Activated naive CD8-positive, alpha-beta T cell treated with anti-CD3 and anti-CD28 coated beads, Interleukin-2, amount 50 U/mL, for 24 hours (primary cell): ENCODE measurements at places on chromosomes 3 and 15.
A peak's percentile ranks its signal among the peaks of the same experiment; 100 is the strongest.

DNA sequence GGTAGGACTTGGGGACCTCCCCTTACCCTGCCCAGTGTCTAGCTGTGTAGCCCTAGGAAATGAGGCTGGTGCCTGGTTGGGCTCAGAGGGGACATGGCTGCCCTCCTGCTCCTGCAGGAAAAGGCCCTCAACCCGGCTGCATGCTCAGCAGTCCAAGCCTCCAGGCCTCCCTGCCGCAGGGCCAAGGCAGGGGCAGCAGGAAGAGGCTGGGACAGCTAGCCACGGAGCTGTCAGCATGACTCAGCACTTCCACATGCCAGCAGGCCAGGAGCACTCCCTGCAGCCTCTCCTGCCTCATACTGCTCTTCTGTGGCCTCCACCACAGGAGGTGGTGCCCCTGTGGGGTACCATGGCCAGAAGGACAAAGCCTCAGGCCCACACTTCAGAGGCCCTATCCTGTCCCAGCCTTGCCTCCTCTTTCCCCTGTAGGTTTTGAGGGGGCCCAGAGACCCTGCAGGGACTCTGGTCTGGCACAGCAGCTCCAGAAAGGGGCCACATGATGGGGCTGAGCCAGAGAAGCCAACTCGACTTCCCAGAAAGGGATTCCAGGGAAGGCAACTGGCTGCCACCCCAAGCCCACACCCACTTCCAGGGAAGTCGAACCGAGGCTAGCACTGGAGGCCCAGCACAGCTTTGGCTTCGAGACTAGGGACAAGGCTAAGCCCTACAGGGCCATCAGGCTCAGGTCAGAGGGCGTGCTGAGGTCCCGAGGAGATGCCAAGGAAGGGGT, 19.5 kb downstream of the TKT start:
- no peak overlapping the region for H3K4me3 ChIP-seq
- H3K27me3 ChIP-seq = no peaks in the 10 kb centered on the region
- H3K27ac ChIP-seq = peak overlapping the region; percentile 59
- DNase-seq = no peak
- peaks cover 25% of the 10 kb centered on the region for H3K36me3 ChIP-seq
- peaks cover 3% of the 10 kb centered on the region for H3K4me1 ChIP-seq

- no peak overlapping the region for H3K4me3 ChIP-seq
- H3K27me3 ChIP-seq = peaks cover 30% of the 10 kb centered on the region
- H3K36me3 ChIP-seq = no peaks in the 10 kb centered on the region
- H3K4me1 ChIP-seq = no peaks in the 10 kb centered on the region
- no peak for DNase-seq
These were observed 281.0 kb upstream of the NR2E3 start for GRCh38 chr15:71529361-71529760.

DNA sequence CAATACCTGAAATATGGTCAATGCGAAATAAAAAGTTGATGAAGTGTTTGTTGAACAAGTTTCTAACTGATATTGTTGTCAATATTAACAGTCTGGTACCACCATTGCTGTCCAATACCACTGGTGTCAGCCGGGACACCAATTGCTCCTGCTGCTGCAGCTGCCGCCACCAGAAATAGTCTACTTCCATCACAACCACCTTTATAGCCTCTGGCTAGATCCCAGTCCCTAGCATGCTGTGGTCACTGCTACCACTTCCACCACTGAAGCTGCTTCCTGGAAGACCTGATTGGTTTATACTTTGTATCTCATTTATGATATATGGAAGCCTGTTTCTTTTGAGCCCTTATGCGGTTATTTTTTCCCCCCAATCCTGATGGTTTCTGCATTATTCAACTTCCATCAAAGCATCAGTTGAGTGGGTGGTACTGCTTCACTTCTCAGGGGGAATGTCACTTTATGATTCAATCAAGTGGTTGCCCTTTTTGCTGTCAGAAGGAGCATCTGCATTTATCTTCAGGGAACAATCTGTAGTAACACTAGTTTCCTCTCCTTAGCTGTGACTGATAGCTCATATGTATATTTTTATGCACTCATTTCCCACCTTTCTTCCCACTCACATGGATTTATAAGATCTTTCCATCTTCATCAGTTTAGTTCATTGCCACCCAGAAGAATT, 11.7 kb downstream of the LNP1 start:
- H3K4me1 ChIP-seq = peaks cover 3% of the 10 kb centered on the region
- H3K36me3 ChIP-seq = peaks cover 24% of the 10 kb centered on the region
- no peak overlapping the region for H3K4me3 ChIP-seq
- H3K27ac ChIP-seq = no peak overlapping the region
- H3K27me3 ChIP-seq = no peaks in the 10 kb centered on the region
- DNase-seq = no peak

DNA sequence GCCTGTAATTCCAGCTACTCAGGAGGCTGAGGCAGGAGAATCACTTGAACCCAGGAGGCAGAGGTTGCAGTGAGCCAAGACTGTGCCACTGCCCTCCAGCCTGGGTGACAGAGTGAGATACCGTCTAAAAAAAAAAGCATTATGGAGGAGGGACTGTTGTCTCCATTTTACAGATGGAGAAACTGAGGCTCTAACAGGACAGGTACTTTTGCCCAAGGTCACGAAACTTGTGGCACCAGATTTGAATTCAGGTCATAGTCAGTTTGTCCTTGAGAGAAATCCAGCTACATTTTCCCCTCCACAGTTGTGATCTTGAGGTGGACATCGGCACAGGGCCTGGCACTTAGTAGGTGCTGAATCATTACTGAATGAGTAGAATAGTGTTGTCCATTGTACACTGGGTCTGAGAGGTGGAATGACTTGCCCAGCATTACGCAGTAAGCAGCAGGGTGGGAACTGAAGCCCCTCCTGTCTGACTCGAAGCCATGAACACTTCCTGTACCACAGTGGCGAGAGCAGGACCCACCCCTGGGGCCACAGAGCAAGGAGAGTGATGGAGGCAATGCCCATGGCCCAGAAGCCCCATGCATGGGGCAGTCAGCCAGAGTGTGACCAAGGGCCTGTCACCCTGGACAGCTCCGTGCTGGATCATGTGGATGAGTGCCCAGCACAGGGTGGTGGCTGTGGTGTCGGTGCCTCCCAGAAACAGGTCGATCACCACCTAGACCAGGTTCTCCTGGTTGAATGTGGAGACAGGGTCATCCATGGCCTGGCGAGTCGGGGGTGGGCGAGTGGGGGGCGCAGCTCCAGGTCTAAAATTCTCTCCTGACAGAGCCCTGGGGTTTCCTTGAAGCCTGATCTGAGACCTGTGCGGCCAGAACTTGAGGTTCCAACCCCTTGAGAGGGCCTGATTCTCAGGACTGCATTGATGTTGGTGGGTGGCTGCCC, 20.4 kb upstream of the PARL start:
- H3K4me3 ChIP-seq = no peak overlapping the region
- H3K4me1 ChIP-seq = no peaks in the 10 kb centered on the region
- H3K27ac ChIP-seq = no peak overlapping the region
- peaks cover 2% of the 10 kb centered on the region for H3K36me3 ChIP-seq

DNA sequence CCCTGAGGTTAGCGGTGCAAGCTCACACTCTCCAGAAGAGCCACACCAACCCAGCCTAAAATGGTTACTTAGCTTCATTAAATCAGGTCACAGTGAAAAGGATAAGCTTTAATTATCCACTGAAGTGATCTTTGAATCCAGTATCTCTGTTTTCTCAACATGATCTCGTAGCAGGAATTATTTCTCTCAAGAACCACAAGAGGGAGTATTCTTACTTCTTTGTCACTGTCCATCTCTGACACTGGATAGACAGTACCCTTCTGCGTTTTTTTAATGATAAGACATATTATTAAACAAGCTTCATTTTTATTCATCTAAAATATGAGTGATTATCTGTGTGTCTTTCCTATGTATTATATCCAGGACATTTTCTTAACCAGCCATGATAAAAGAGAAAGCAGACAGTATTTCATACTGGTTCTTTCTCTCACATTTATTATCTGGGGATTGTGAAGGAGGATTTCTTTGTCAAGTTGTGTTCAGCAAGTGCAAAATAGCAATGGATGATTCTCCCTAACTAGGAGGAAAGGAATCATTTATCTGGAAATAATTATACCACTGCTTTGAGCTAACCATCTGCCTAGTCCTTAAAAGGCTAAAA, 105.4 kb upstream of the CCDC54 start:
- no peaks in the 10 kb centered on the region for H3K4me1 ChIP-seq
- H3K27me3 ChIP-seq = peaks cover 6% of the 10 kb centered on the region
- DNase-seq = no peak
- no peak overlapping the region for H3K27ac ChIP-seq
- no peaks in the 10 kb centered on the region for H3K36me3 ChIP-seq

GRCh38 chr3:15682561-15683185, 81.1 kb downstream of the BTD start:
- DNase-seq = no peak
- no peak overlapping the region for H3K4me3 ChIP-seq
- peaks cover 3% of the 10 kb centered on the region for H3K4me1 ChIP-seq
- H3K27ac ChIP-seq = no peak overlapping the region
- H3K36me3 ChIP-seq = peaks cover 32% of the 10 kb centered on the region

DNA sequence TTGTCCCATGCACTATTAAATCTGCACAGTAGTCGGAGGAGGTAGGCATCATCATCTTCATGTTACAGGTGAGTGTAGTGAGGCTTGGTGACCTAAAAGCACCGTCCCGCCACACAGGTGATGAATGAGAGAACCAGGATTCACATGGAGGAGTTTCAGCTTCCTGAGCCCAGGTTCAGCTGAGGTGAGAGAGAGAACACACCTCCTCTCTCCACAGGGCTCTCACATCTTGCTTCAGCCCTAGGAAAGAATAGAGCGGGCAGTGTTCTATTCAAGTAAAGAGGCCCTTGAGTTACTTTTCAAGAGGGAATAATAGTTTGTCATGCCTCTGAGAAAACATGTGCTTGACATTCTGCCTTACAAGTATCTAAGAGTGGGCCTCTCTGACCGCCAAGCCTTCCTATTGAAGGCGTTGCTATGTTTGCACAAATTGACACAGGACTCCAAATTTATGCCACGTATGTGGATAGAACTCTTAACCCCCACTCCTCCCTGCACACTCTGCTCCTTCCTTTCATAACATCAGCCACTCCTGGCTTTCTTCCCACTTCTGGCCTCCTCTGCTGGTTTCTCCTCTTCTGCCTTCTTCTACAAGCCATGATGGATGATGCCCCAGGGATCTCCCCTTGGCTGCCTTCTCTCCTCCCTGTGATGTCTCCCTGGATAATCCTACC, 138.3 kb upstream of the ABHD17C start:
- peaks cover 10% of the 10 kb centered on the region for H3K27me3 ChIP-seq
- H3K4me1 ChIP-seq = no peaks in the 10 kb centered on the region
- no peaks in the 10 kb centered on the region for H3K36me3 ChIP-seq
- H3K27ac ChIP-seq = no peak overlapping the region

- no peaks in the 10 kb centered on the region for H3K27me3 ChIP-seq
- H3K27ac ChIP-seq = no peak overlapping the region
- no peak for DNase-seq
- peaks cover 21% of the 10 kb centered on the region for H3K36me3 ChIP-seq
- no peak overlapping the region for H3K4me3 ChIP-seq
- no peaks in the 10 kb centered on the region for H3K4me1 ChIP-seq
These were observed 78.9 kb downstream of the CDIN1 start for GRCh38 chr15:36658312-36658711.

DNA sequence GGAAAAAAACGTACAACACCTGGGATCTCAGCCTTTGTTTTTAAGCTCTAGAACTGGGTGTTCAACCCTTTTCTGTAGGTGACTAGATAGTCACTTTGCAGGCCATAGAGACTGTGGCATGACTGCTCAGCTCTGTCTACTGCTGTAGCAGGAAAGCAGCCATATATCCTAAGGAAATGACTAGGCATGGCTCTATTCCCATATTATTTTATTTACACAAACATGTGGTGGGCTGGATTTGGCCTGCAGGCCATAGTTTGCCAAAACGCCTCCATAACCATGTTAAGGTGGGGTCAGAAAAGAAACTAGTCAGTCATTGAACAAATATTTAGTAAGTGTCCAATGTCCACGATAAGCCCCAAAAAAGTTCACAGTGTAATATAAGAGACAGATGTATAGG, 452.5 kb downstream of the MCTP2 start:
- no peak for DNase-seq
- H3K27ac ChIP-seq = no peak overlapping the region
- no peak overlapping the region for H3K4me3 ChIP-seq
- no peaks in the 10 kb centered on the region for H3K27me3 ChIP-seq
- H3K36me3 ChIP-seq = no peaks in the 10 kb centered on the region

DNA sequence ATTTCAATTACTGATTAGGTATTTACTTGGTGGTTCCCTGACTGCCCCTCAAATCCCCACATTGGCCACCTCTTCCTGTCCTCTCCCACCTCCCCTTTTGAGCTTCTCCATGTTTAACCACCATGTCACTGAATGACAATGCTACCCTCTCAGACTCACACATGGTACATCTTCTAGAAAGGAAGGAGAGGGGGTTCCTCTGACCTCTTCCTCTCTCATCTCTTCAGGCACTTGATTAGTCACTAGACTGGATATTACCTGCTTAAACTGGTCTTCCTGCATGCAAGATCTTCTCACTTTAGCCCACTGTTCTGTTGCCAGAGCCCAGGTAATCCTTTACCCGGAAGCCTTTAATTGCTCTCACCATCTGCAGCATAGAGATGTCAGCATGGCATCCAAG, 64.9 kb downstream of the DIPK2A start:
- H3K4me3 ChIP-seq = no peak overlapping the region
- peaks cover 8% of the 10 kb centered on the region for H3K4me1 ChIP-seq
- no peaks in the 10 kb centered on the region for H3K36me3 ChIP-seq

DNA sequence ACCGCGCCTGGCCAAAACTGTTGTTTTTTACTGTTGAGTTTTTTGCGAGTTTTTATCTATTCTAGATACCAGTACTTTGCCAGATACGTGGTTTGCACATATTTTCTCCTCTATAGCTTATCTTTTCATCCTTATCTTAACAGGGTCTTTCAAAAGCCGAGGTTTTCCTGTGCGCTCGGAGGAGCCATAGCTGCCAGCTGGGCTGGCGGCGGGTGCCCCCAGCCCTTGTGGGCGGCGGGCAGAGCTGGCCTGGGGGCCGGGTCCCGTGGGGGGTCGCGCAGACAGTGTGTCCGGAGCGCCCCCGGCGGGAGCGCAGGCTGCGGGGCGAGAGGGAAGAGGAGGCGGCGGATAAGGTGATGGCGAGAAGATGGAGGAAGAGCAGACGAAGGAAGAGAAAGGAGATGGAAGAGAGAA, 11.1 kb upstream of the EIF4A2 start:
- peak overlapping the region; percentile 96 for H3K27ac ChIP-seq
- peak; percentile 35 for DNase-seq
- peak overlapping the region; percentile 92 for H3K4me3 ChIP-seq
- no peaks in the 10 kb centered on the region for H3K27me3 ChIP-seq

DNA sequence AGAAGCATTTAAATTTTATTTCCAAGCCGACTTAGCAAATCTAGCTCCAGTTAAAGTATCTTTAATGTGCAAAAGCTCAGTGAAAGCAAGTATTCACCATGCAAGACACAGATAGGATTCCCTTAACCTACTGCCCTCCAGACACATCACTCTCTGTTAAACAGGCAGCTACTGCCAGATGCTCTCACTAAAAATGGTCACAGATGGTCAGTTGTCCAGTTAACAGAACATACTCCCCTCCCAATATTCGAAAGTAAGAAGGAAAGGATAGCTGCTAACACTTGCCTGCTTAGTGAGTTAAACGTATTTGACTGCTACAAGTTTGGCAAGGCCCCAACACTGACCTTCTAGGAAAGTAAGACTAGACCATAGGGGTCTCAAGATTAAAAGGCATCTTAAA, 73.7 kb downstream of the PRTG start:
- H3K4me1 ChIP-seq = no peaks in the 10 kb centered on the region
- no peak overlapping the region for H3K4me3 ChIP-seq
- DNase-seq = no peak
- no peaks in the 10 kb centered on the region for H3K36me3 ChIP-seq
- H3K27ac ChIP-seq = no peak overlapping the region
- no peaks in the 10 kb centered on the region for H3K27me3 ChIP-seq

GRCh38 chr3:64395490-64395889, 170.2 kb upstream of the PRICKLE2 start:
- H3K27ac ChIP-seq = no peak overlapping the region
- no peak for DNase-seq
- H3K27me3 ChIP-seq = no peaks in the 10 kb centered on the region
- no peaks in the 10 kb centered on the region for H3K36me3 ChIP-seq
- H3K4me3 ChIP-seq = no peak overlapping the region
